Stimulated activated CD4-positive, alpha-beta T cell treated with anti-CD3 and anti-CD28 coated beads, Interleukin-1b, Interleukin-23, amount 100 ng/mL, for 1 hour (primary cell): ENCODE measurements at places on chromosomes 1 and 21.

- DNase-seq = no peak
Measured at GRCh38 chr1:154940651-154941194, 4.2 kb upstream of the PMVK start.

GRCh38 chr1:192973202-192973601, 86.0 kb downstream of the UCHL5 start:
- no peak for DNase-seq

DNA sequence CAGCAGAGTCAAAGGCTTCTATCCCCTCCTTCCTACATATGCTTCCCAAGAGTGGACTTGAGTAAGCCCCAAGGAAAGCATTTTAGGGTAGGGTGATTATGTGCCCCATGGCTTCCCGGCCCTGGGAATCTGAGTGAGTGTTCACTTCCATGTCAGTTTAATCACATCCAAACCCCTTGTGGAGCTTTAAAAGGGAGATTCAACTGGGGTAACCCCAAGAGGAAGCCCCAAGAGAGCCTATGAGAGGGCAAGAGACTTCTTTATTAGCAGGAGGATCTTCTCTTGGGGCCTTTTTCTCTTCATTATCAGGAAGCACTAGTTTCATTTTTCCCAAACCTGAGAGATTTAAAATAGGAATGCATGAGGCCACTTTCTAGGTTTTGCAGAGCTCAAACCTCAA, 97.0 kb upstream of the IRF2BP2 start:
- no peak for DNase-seq

DNA sequence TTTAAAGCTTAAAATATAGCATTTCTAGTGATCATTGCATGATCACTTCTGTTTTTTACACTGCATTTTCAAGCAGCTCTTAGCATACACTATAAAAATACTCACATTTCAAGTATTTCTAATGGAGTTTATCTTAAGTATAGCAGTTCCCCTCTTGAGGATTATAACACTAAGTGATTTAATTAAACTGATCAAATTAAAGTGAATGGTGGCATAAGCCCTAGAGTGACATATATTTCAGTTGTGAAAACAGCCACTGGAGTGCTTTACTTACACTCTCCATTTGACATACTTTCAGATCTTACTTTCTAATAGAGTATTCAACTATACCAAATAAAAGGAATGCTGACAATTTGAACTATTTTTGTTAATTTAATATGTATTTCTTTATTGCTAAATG, 623.3 kb upstream of the TMPRSS15 start:
- DNase-seq = no peak

GRCh38 chr1:35885961-35886558, 3.1 kb downstream of the AGO1 start:
- DNase-seq = no peak

- DNase-seq = no peak
Measured at GRCh38 chr1:115071012-115071664, 18.2 kb downstream of the TSPAN2 start.

DNA sequence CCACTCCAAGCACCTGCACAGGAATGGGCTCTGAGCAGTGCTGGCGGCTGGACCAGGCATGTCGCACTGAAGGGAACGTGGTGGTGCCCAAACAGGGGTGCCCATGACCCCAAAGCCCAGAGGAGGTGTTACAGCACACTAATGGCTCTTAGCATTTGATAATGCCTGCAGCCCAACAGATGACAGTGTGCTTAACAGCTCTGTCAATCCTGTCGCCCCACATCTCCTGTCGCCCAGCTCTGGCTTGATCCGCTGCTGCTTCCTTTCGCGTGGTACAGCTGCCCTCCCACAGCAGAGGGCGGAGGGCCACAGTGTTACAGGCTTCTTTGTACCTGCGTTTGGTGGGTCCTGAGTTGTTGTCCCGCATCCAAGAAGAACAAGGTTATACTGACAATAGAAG, 32.2 kb upstream of the CR1L start:
- no peak for DNase-seq

DNA sequence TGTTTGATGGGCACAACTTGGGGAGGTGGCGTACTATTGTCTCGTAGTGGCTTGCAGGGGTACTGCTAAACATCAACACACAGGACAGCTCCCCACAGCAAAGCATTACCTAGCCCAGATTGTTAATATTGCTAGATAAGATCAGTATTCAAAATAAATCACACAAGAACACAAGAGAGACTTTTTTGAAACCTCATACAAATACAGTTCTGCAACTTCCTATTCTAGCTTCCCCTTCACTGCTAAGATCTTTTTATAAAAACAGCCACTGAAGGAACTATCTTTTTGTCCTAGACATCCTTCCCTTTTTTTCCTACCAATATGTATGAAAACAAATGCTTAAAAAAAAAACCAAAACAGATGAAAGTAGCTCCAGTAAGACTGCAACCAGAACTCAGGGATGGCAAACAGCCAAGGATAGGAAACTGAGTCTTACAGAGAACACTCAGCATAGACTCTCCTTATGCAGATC, 137.8 kb upstream of the KRTAP19-8 start:
- no peak for DNase-seq

DNA sequence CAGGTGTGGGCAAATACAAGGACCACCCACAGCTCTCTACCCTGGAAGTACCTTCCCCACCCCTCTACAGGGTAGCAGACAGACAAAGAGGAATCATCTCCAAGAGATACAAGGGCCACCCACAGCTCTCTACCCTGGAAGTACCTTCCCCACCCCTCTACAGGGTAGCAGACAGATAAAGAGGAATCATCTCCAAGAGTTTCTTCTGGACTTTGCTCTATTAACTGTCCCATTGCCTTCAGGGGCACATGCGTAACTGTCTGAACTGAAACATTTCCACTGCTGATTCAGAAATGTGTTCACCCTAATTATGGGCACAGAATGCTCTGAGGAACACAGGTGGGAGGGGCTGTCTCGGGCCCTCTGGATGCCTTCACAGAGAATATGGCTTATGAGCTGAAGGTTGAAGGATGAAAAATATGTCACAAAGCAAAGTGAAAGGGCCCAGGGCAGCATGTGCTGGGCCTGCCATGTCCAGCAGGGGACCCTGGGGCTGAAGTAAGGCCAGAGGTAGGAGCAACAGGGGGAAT, 43.9 kb downstream of the ZNF281 start:
- no peak for DNase-seq

- DNase-seq = no peak
Measured at GRCh38 chr1:246597971-246598370, 31.7 kb downstream of the CNST start.

- DNase-seq = no peak
Measured at GRCh38 chr1:46447499-46448108, 42.0 kb upstream of the DMBX1 start.

GRCh38 chr1:155379631-155380090, 59.0 kb downstream of the RUSC1 start:
- DNase-seq = no peak

GRCh38 chr1:17485281-17485680, 45.8 kb upstream of the RCC2 start:
- no peak for DNase-seq

DNA sequence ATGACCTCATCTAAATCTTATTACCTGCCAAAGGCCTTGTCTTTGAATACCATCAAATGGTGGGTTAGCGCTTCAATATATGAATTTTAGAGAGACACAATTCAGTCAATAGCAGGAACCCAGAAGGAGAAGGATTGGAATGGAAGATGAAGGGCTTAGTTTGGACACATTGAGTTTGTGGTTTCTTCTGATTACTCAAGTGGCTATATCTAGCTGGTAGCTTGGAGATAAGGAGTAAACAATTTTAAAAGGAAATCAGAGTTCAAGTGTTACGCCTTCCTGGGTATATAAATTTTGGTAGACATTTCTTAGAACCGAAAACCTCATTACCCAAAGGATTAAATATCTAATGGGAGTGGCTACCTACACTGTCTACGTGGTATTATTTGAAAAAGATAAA, 80.2 kb downstream of the RGS2 start:
- no peak for DNase-seq

DNA sequence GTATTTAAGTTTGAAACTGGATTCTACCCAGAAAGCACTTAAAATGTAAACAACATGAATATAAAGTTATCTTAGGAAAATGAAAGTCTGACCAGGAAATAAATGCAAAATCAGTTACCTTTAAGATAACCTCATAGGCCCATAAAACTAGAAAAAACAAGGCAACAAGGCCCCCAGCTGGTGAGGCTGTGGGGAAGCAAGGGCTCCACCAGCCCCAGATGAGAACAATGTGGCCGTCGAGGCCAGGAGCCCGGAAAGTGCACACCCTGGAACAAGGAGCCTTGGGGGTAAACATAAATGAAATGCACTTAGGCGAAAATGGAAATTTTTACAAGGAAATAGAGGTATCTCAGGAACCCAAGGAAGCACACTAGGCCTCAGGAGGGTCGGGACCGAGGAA, 37.9 kb upstream of the BMP8B start:
- no peak for DNase-seq

DNA sequence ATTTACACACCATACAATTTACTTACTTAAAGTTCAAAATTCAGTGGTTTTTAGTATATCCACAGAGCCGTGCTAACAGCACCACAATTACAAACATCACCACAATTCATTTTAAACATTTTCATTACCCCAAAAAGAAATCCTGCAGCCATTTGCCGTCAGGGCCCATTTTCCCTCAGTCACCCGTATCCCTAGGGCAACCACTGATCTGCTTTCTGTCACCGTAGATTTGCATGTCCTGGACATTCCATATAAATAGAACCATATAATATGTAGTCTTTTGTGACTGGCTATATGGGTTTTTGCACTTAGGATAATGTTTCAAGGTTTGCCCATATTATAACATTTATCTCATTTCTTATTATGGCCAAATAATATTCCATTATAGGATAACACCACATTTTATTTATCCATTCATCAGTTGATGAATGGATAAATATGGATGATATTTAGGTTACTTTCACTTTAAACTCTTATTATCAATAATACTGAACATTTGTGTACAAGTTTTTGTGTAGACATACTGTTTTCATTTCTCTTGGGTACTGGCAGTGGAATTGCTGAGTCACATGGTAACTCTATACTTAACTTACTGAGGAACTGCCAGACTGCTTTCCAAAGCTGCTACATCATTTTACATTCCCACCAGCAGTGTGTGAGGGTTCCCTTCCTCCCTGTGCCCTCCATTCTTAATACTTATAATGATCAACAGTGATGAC, 68.9 kb downstream of the ST3GAL3 start:
- no peak for DNase-seq

DNA sequence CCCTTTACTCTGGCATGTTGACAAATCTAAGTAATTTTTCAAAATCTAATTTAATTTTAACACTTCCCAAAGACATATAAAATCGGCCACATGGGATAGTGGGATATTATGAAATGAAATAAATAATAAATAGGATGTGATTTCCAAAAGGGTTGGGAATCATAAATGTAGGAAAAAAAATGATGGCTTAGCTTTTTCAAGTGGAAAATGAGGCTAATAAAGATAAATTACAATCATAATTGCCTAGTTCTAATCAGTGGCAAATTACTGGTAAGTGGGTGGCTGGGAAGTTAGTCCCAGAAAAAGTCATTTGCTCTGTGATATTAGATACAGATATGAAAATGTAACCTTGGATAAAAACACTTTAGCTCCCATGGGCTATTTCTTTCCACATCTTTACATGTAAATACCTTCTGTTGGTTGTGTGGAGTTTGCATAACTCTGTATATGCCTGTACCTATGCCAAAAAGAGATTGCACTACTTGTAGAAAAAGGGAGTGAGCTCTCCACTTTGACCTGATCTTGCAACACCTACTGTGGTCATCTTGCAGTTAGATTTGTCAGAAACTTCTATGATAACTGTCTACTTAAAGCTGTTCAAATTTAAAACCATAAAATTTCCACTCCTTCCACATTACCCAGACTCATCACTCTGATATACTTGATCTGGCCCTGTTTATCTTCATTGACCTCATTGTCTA, 284.6 kb upstream of the KAZN start:
- DNase-seq = no peak

GRCh38 chr1:60262701-60263100, 189.1 kb upstream of the C1orf87 start:
- no peak for DNase-seq

DNA sequence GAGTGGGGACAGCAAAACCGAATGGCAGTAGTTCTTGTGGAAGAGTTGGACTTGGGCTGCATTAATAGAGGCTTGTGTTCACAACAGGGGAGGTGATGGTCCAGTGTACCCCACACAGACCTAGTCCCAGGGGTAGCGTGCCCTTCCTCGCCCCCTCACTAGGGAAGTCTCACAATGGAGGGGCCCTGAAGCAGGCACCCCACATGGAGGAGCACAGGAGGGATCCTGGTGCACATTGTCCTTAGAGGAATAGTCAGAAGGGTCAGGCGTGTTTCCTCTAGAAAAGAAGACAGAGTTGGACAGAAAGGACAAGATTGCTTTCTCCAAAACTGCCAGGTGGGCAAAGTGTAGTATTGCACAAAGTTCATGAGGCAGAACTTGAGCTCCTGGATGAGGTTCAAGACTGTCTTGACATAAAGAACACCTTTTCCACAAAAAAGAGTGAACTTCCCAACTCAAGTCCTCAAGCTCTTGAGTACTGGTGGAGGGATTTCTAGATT, 23.3 kb downstream of the ETNK2 start:
- DNase-seq = no peak

DNA sequence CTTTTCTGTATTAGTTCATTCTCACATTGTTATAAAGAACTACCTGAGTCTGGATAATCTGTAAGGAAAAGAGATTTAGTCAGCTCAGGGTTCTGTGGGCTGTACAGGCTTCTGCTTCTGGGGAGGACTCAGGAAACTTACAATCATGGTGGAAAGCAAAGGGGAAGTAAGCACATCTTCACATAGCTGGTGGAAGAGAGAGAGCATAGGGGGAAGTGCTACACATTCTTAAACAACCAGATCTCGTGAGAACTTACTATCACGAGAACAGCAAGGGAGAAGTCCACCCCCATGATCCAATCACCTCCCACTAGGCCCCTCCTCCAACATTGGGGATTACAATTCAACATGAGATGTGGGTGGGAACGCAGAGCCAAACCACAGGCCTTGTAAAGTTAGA, 37.9 kb upstream of the AHCTF1 start:
- no peak for DNase-seq

- no peak for DNase-seq
Measured at GRCh38 chr1:158969855-158970254, 38.5 kb downstream of the PYHIN1 start.

- DNase-seq = no peak
Measured at GRCh38 chr1:111204201-111204982, 3.9 kb upstream of the DENND2D start.

DNA sequence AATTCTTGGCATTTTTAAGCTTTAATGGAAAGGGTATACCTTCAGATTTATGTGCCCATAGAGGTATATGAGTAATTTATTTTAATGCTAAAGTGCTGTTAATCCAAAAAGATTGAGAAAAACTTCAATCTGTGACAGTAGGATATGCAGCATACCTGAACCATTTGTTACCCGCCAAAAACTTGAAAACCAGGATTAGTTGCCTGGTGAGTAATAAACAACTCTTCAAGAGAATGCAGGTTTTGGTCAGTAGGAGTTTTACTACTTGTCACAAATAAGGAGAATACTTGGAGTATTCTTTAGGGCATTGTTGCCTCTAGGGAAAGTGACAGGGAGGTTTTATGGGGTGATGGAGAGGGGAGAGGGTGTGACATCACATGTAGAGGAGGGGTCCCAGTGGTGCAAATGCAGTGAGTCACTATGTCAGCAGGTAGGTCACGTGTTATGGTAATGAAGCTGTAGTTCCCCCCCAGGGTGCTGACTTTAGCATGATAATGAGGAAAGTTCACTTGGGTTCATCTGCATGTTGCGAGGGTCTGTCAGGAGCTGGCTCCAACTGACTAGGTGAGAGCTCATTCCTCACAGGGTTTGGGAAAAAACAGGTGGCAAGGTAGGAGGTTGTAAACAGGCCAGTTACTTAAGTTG, 23.1 kb downstream of the USP25 start:
- no peak for DNase-seq
